ENCODE measurements at places on chromosomes 5 and 9.

DNA sequence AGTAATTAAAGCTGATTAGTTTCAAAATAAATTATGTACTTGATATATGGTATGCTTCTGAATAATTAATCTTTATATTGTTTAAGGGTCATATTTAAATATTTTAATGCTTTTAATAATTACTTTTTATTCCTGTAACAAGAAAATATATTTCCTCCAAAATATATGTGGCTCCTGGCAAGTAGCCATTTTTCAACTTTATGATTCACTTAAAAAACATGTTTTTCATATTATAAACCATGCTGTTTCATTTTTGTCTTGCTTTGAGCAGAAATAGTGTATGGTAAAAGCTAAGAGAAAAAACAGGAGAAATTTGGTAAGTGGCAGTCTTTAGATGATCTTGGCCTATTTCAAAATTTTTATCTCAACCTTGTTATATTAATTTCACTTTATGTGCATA is 14.6 kb downstream of the SPATA9 start:
- no peak for DNase-seq

- DNase-seq = no peak
Measured at GRCh38 chr9:19629488-19629887, 159.3 kb downstream of the SLC24A2 start.

GRCh38 chr5:124655251-124655917 is 91.1 kb downstream of the ZNF608 start:
- no peak for DNase-seq

DNA sequence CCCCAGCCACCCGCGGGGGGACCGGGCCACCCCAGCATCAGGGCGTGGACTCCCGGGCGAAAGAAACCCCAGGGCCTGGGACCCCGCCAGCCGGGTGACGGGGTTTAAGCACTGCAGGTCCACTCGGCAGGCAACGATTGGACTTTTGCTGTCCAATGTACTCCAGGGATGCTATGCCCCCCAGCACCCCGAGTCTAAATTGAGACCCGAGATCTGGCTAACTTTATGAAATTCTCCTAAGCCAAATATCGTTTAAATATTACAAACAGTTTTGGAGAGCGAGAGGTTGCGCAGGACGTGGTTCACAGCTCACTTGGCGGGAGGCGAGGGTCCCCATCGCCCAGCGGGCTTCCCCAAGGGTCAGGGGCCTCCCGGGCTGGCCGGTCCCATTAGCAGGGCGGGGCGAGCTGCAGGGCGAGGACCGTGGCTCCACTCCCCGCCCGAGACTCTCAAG is 384 bp upstream of the MRPS2 start:
- DNase-seq = no peak

DNA sequence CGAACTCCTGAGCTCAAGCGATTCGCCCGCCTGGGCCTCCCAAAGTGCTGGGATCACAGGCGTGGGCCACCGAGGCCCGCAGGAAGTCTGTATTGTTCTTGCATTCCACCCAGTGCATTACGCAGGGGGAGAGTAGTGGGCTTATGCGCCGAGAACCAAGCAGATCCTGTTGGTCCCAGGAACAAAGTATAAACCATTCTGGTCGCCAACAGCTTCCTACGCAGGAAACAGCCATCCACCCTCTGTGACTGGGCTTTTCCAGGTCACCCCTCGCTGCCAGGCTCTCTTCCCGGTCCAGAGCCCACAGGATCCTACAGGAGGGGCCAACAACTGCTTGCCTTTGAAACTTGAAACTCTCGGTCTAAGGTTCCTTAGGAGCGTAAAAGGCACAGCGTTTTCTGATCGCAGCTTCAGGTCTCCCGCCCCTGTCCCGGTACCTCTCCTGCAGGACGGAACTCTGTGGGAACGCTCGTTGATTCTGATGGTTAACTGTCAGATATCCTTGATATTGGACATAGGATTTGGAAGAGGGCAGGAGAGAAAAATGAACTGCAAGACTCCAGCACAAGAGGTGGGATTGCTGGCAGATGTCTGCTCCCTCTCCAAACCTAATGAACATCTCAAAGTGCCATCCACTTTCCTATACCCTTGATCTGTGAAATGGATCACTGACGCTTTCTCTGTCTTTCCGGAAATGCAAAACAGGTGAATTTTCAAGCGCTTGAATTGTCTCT is 4.2 kb upstream of the ANXA2R start:
- no peak for DNase-seq

- DNase-seq = no peak
Measured at GRCh38 chr5:3218916-3219650, 376.5 kb upstream of the IRX1 start.

DNA sequence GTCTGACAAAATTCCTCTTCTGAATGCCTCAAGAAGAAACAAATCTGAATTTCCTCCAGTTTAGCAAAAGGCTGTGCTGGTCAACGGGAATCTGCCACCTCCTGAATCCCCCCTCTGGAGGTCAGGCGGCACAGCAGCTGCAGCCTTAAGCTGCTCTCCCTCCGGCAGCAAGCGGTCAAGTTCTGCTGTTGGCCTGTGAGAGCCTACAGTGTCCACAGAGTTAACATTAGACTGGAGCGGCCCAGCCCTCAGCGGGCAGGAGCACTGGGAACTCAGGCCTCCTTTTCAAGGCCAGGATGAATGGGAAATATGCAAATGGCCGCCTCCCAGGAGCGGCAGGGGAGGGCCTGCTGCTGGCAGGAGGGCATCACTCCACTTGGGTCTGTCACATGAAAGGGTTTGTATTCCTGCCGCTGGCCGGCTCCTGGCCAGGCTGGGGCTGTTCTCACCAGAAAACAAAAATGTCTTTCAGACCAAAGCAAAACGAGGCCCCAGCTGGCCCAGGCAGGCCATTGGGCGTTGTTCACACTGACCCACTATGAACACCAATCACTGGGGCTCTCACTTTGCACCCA is 8.2 kb downstream of the ACSL6 start:
- no peak for DNase-seq

Measured in esophagus muscularis mucosa (tissue), 4 donors.